Peyer's patch (tissue), 4 donors: ENCODE measurements at places on chromosomes 1 and 21.
A peak's percentile ranks its signal among the peaks of the same experiment; 100 is the strongest.

DNA sequence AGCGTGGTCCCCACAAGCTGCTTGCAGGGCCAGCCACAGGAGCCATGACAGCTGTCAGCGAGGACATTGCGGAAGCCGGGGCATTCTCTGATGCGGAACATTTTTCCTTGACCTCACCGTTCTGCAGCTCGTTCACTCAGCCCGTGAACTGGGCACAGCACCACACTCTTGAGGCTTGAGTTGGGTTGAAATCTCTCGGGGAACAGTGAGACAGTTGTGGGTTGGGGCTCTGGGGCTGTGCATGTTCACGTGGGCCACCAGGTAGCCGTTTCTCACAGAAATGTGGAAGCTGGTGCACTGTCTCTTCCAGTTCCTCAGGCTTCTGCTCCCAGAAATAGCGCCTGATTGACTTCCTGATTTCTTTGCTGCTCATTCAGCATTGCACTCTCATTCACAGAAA, 69.8 kb downstream of the SPSB1 start:
- no peak for DNase-seq
- H3K4me1 ChIP-seq, result peaks cover 18% of the 10 kb centered on the region
- H3K27ac ChIP-seq, result peak overlapping the region; percentile 49
- H3K27me3 ChIP-seq, result no peaks in the 10 kb centered on the region

DNA sequence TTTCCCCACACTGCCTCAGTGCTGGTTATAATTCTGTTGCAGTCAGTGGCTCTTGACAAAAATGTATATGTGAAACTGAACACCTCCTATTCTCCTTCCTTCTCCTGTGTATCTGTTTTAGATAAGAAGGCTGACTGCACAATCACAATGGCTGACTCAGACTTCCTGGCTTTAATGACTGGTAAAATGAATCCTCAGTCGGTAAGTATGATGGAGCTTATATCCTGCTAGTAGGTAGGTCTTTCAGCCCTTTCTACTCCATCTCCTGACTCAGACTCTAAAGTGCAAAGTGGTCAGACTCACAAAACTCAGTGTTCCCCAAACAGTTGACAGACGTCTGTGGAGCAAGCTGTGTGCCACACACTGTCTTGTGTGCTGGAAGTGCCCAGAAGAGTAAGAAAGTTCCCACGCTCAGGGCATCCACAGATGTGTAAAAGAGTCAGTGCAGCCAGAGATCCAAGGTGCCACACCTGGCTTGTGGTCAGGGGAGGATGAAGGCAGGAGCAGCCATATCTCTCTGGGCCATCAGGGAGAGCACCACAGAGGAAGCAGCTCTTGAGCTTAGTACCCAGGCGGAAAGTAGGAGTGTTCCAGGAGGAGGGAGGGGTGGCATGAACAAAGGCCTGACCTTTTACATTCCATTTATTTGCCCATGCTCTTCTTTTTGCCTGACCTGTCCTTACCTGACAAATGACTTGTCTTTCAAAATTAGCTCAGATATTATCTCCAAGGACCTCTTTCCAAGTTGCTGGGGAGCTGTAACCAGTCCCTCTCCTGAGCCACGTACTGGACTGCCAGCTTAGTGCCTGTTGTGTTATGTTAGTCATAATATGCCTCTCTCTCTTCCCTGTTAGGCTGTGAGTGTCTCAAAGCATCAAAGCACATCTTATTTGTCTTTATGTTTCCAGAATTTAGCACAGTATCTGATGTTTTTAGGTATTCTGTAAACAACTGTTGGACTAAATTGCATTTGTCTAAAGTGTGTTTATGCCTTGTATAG, 14.0 kb upstream of the PODN start:
- no peaks in the 10 kb centered on the region for H3K27me3 ChIP-seq
- no peak overlapping the region for H3K4me3 ChIP-seq
- H3K27ac ChIP-seq, result no peak overlapping the region
- no peaks in the 10 kb centered on the region for H3K4me1 ChIP-seq
- H3K36me3 ChIP-seq, result peaks cover 52% of the 10 kb centered on the region
- DNase-seq, result no peak

DNA sequence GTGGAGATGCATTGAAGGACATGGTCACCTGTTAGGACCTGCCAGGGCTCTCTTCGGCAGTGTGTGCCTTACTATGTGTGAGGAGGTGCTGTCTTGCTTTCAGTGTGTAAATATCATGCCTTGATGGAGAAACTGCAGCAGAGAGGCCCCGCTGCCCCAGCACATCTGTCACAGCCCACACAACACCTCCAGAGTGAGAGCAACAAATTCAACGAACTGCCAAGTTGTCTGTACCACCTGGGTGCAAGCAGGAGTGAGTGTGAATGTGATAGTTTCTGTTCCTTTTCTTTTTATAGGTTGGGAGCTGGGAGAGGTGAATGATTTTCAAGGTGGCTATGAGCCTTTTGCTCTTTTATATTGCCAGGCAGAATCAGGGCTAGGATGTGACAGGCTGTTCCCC, 114.6 kb upstream of the KIAA0040 start:
- H3K36me3 ChIP-seq, result no peaks in the 10 kb centered on the region
- H3K4me1 ChIP-seq, result no peaks in the 10 kb centered on the region
- H3K27me3 ChIP-seq, result no peaks in the 10 kb centered on the region
- peak; percentile 39 for DNase-seq
- no peak overlapping the region for H3K27ac ChIP-seq

DNA sequence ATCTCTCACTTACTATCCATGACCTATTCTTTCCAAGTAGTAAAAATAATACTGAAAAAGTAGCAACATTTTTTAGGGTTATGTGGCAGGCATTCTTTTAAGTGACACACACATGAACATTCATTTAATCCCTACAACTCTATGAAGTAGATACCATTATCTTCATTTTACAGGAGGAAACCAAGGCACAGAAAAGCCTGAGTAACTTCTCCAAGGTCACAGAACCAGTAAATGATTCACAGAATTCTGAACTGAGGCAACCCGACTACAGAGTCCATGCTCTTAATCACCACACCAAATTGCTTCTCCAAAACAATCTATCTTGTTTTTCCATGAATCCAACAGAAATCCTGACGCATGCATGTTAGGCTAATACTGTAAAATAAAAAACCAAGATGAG, 17.5 kb downstream of the FUBP1 start:
- no peak for DNase-seq
- H3K4me1 ChIP-seq, result no peaks in the 10 kb centered on the region
- no peak overlapping the region for H3K4me3 ChIP-seq
- no peaks in the 10 kb centered on the region for H3K27me3 ChIP-seq
- peaks cover 99% of the 10 kb centered on the region for H3K36me3 ChIP-seq

DNA sequence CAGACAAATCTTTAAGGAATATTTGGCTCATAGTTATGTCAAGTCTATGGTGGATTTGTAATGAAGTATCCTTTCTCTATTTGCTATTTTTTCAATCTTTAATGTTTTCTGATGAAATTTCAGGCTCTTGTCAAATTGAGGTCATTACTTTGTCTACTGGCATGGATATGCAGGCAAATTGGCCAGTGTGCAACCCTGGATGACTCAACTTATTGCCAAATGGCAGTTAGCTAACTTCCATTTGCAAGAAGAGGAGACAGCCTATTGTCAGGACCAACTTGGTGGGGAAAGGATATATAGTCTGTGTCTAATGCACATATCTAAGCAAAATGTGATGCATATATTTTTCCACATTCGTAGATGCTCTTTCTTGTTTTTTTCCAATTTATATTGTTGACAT, 530.5 kb downstream of the PTBP2 start:
- no peak overlapping the region for H3K4me3 ChIP-seq
- no peaks in the 10 kb centered on the region for H3K4me1 ChIP-seq
- no peaks in the 10 kb centered on the region for H3K27me3 ChIP-seq
- DNase-seq, result no peak
- H3K27ac ChIP-seq, result no peak overlapping the region

DNA sequence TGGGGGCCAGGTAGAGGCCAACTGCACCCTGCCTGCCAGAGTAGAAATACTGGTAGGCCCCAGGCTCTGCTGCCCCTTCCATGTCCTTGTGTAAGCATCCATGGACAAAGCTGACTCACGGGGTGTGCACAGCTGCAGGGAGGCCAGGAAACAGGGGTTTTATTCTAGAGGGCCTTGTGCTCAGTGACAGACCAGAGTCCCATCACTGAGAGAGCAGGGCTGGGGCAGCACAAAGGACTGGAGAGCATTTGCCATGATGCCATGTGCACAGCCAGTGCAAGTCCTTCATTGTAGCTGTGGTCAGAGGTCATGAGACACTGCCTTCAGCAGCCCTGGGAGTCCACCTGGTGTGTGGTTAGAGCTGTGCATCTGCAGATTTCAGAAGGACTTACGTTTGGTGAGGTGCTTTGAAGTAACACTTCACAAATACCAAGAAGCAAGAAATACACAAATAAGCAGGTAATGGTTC, 8.1 kb downstream of the ARF1 start:
- no peak overlapping the region for H3K4me3 ChIP-seq
- peaks cover 38% of the 10 kb centered on the region for H3K4me1 ChIP-seq

GRCh38 chr21:14827468-14827867, 237.3 kb downstream of the NRIP1 start:
- no peak for DNase-seq
- no peaks in the 10 kb centered on the region for H3K36me3 ChIP-seq
- H3K4me1 ChIP-seq, result no peaks in the 10 kb centered on the region
- H3K27me3 ChIP-seq, result no peaks in the 10 kb centered on the region
- no peak overlapping the region for H3K4me3 ChIP-seq

GRCh38 chr1:228830185-228830953, 95.1 kb downstream of the RHOU start:
- H3K36me3 ChIP-seq, result no peaks in the 10 kb centered on the region
- H3K4me1 ChIP-seq, result peaks cover 3% of the 10 kb centered on the region
- no peak for DNase-seq
- no peaks in the 10 kb centered on the region for H3K27me3 ChIP-seq

- no peak overlapping the region for H3K4me3 ChIP-seq
- H3K4me1 ChIP-seq, result peaks cover 20% of the 10 kb centered on the region
- H3K36me3 ChIP-seq, result no peaks in the 10 kb centered on the region
- no peak for DNase-seq
These were observed 77.0 kb downstream of the ALPL start for GRCh38 chr1:21586222-21586621.
